Activated CD4-positive, alpha-beta memory T cell treated with anti-CD3 and anti-CD28 coated beads for 36 hours (primary cell): ENCODE measurements at places on chromosomes 6 and 20.

- no peaks in the 10 kb centered on the region for H3K36me3 ChIP-seq
- H3K27me3 ChIP-seq, result no peaks in the 10 kb centered on the region
- no peaks in the 10 kb centered on the region for H3K4me1 ChIP-seq
- DNase-seq, result no peak
Observed at GRCh38 chr6:168518348-168518745, 77.4 kb downstream of the SMOC2 start.

GRCh38 chr20:5656126-5656525 is 94.1 kb upstream of the SHLD1 start:
- H3K4me1 ChIP-seq, result peaks cover 35% of the 10 kb centered on the region
- no peaks in the 10 kb centered on the region for H3K27me3 ChIP-seq
- DNase-seq, result no peak
- no peak overlapping the region for H3K27ac ChIP-seq
- no peak overlapping the region for H3K4me3 ChIP-seq

DNA sequence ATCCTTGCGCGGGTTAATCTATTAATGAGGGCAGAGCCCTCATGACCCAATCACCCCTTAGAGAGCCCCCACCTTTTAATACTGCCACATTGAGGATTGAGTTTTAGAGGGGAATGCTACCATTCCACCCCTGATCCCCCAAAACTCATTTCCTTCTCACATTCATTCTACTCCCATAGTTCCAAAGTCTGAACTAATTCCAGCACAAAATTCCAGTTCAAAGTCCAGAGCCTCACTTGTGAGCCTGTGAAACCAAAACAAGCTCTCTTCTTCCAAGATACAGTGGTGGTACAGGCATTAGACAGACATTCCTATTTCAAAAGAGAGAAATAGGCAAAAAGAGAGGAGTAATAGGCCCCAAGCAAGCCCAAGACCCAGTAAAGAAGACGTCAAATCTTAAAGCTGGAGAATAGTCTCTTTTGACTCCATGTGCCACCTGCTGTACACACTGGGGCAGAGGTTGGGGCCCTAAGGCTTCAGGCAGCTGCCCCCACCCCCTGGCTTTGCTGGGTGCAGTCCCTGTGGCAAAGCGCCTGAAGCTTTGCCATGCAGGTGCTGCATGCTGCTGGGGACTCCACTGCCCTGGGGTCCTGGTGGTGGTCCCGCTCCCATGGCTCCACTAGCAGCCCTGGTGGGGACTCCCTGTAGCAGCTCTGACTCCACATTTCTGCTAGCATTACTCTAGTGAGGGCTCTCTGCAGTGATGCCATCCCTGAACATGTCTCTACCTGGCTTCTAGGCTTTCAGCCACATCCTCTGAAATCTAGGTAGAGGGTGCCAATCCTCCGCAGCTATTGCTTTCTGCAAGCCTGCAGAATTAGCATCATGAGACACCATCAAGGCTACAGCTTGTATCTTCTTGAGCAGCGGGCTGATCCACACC is 41.3 kb downstream of the RSPH3 start:
- peaks cover 5% of the 10 kb centered on the region for H3K4me1 ChIP-seq
- H3K36me3 ChIP-seq, result no peaks in the 10 kb centered on the region
- H3K4me3 ChIP-seq, result no peak overlapping the region
- peak; percentile 37 for DNase-seq

DNA sequence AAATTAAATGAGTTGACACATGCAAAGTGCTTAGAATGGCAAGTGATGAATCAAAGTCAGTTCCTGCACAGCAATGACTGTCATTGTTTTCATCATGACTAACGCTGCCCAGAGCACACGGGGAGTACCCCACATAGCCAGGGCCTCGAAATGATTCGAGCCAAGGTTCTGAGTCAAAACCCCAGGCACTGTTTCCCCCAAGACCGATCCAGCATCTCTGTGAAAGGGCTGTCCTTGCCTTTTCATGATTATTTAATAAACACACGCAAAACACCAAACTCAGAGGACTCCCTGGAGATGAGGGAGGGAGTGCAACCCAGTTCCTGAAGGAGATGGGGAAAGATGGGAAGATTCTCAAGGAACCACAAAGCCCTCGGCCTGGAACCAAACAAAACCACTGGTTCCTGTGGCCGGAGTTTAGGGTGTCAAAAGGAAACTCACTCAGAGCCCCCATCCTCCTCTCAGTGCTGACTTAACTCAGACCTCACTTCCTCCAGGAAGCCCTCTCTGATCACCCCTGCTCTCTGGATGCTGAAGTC is 3.8 kb downstream of the PREX1 start:
- H3K4me3 ChIP-seq, result peak overlapping the region; percentile 87
- peak overlapping the region; percentile 98 for H3K27ac ChIP-seq
- peaks cover 26% of the 10 kb centered on the region for H3K36me3 ChIP-seq
- H3K4me1 ChIP-seq, result peaks cover 70% of the 10 kb centered on the region
- H3K27me3 ChIP-seq, result no peaks in the 10 kb centered on the region

GRCh38 chr6:98203170-98203806 is 631.1 kb upstream of the POU3F2 start:
- no peaks in the 10 kb centered on the region for H3K4me1 ChIP-seq
- H3K27ac ChIP-seq, result no peak overlapping the region
- H3K27me3 ChIP-seq, result no peaks in the 10 kb centered on the region
- no peaks in the 10 kb centered on the region for H3K36me3 ChIP-seq
- no peak for DNase-seq

- no peak overlapping the region for H3K27ac ChIP-seq
- no peak for DNase-seq
- H3K36me3 ChIP-seq, result peaks cover 6% of the 10 kb centered on the region
Observed at GRCh38 chr6:156557251-156557910, 219.8 kb upstream of the ARID1B start.
